ENCODE measurements at places on chromosomes 7 and 10.

GRCh38 chr7:150787321-150788281, 12.6 kb downstream of the TMEM176B start:
- peak; percentile 98 for DNase-seq

DNA sequence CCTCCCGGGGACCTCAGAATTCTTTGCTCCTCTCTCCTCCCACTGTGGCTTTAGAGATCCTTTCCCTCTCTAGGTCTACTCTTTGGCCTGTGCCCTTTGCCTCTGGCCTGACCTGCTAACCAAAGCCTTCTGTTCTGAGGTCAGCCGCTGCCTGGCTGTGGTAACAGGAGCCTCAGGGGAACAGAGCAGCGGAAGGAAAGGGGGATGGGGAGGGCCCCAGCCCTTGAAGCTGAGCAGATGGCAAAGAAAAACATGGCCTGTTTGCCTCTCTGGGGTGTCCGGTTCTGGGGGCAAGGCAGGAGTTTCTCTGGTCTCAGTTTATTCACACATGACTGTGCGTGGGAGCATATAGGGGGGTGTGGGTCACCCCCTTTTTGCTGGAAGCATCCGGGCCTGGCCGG, 28.2 kb downstream of the COL26A1 start:
- peak; percentile 92 for DNase-seq

DNA sequence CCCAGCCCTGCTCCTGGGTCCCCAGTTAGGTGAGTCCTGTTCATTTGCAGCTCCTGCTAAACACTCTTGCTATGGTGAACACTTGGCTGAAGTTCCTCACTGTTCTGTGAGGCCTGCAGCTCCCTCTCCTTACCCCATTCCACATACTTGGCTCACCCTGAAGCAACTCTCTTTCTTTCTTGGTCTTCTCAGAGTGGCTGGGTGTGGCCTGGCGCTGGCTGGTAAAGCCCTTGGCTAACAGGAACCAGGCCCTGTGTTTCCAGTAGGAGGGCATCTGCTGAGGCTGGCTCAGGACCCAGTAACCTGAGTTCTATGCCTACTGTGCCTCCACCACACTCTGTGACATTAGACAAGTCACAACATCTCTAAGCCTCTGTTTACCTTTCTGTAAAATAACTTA, 53.1 kb upstream of the COL13A1 start:
- DNase-seq: no peak

DNA sequence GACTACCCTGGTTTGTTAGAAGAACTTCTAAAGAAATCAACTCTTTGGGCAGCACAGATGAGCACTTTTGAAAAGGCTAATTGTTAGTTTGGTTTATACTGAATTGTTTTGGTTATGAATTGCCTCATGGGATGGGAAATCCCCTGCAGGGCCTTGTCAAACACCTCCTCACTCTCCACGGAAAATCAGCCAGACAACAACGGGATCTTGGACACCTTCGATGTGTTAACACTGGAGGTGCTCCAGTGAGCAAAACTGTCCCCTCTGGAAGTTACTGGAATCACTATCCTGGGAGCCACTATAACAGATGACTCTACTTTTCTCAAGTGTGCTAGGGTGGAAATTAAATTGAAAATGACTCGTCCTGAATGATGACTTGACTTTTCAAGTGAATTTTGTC, 38.7 kb downstream of the CDK6 start:
- no peak for DNase-seq

DNA sequence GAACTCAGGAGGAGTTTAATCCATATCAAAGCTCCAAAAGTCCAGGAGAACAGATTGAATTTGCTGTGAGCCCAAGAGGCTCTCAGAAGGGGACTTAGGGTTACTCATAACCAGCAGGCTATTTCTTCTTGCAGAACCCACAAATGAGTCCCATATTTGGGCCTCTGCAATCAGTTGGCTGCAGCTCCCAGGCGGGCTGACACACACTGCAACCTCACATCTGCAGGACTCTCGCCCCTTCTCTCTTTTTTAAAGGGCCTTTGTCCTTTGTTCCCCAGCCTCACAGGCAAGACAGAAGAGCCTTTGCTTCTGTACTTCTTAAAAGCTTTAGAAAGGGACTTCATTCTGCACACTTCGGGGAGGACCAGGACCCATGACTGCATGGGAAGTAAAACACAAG, 26.7 kb downstream of the CREB3L2 start:
- DNase-seq: no peak

DNA sequence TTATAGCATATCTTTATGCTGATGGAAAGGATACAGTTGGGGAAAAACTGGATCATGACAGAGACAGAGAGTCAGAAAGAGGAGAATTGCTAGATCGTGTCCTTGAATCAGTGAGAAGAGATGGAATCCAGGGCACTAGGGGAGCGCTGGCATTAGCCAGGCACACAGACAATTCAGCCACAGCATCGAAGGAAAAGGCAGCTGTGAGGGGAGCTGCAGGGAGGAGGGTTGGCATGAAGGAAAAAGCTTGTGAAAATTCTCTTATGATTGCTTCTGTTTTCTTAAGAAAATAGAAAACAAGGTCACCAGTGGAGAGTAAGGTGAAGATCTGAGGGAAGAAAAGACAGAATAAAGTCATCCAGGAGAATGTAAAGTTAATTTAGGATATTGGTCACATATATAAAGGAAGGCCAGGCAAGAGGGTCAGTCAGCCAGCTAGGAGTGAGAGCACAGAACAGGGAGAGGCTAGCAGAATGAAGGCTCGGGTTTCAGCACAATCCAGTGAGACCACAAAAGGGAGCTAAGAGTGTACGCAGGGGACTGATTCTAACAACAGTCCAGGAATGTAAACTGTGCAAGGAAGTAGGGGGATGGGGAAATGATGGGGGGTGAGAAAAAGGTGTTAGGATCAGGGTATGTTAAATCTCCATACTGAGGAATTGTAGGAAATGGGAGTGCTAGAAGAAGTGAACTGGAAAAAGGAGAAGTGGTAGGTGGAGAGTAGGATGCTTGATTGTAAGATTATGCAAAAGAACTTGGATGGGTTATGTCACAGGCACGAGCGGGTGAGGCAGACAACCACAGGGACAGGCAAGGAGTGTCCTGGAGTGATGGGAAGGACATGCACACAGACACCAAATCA, 112.0 kb downstream of the RNF32 start:
- no peak for DNase-seq

- no peak for DNase-seq
Measured at GRCh38 chr10:93334901-93335327, 147.2 kb downstream of the MYOF start.

DNA sequence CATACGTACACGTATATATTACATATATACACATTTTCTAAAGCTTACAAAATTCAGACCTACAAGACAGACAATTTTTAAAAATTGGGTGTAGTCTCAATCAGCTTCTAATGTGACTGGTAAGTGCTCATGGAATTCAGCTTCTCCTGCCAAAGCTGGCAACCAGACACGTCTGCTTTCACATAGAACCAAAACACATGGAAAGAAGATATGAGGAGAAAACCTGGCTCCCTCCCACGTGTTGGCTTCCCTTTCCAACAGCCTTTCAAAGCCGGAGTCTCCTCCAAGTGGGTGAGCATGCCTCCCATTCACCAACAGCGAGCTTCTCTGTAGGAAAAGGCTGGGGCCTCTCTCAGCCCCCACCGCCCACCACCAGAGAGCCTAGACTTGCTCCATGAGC, 33.4 kb downstream of the CDCA7L start:
- DNase-seq: no peak

GRCh38 chr10:62079885-62080559, 178.5 kb downstream of the ARID5B start:
- no peak for DNase-seq

DNA sequence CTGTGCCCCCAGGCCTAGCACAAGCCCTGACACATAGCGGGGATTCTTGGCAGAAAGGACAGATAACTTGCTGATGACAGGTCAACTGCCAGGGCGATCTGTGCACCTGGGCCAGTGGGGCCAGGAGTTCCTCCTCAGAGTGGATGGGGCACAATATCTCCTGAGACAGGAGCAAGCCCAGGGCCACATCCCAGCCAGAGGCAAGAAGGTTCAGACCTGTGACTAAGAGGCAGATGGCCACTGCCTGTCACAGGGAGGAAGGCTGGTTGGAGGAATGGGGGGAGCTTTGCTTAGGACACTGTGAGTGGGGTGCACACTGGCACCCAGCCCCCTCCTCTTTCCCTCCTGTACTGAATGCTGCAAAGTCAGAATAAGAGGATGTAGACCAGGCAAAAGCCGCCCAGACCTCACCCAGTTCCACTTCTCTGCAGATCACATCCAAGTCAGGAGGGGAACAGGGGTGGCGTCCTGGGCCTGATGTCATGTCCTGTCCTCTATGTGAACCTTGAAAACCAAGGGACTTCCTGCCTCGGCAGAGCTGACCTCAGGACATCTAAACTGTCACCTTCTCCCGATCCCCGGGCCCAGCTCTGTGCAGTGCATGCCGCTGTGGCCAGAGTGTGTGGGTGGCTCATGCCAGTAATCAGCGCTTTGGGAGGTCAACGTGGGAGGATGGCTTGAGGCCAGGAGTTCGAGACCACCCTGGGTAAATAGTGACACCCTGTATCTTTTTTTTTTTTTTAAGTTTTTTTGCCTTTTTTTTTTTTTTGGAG, 1.3 kb downstream of the GUSB start:
- peak; percentile 90 for DNase-seq

- no peak for DNase-seq
Measured at GRCh38 chr10:121532292-121532864, 65.9 kb downstream of the FGFR2 start.

DNA sequence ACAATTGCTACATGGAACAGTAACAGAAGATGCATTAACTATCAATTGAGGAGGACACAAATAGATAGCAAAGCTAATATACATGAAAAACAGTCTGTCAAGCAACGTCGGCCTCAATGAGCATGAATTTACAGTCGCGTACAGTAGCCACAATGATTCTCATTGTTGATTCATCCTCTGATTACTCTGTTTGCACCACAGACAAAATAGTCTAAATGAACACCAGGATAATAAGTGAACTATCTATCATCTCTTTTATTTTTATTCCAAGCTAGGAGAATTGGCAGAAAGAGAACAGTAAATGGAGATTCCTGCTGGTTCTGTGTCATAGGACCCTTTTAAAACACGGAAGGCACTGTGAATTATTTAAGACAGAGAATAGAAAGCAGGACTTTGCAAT, 108.5 kb downstream of the EVX1 start:
- DNase-seq: no peak

DNA sequence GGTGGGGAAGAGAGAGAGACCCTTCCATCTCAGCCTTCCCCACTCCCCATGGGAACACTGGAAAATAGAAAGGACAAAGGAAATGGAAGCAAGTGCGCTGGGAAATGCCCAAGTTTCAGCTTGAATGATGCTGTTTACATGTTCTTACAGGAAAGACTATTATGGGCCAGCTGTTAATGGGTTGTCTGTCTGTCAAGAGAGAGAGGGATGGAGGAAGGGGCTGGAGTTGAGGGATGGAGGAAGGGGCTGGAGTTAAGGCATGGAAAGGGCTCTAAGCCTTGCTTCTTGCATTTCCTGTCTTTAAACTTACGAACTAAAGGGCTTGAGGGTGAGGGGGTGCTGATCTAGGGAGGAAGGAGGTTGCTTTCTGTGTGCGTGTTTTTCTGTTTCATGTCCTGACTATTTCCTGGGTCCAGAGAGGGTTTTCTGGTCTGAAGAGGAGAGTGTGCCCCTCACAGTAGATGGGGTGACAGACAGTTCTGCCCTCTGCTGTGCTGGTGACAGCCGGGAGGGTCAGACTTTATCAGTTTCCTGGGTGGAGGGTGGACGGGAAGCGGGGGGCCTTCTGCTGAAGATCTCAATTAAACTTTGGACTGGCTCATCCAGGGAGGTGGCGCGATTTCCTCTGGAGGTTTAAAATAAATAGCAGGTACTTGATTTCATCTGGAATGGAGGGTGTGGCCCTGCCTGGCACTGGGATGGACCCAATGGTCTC, 30.5 kb downstream of the GRK5 start:
- no peak for DNase-seq

DNA sequence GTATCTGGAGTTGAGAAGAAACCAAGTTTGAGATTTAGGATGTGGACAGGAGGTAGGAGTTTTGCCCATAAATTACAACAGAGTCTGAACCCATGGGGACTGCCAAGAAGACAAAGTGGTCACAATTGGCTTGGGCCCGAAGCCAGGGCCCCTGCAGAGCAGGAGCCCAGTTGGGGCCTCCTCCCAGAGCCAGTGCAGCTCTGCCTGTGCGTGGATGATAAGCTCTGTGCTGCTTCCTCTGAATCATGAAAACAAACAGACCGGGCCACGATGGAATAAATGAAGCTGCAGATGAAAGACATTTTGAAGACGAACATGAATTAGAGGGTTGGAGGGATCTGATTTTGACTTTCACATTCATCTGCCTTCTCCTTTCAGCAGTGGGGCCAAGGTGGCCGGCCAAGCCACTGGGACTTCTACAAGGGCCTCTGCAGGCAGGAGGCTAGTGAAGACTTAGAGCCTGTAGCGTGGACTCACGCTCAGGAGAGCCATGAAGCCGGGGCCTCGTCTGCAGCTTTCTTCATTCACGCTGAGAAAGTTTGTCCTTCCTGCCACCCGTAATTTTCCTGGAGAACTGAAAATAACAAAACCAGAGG, 156.8 kb upstream of the LYZL1 start:
- no peak for DNase-seq

GRCh38 chr10:113627836-113628235, 36.0 kb downstream of the NRAP start:
- no peak for DNase-seq

Data from NB4 (cell line).